A673 (cell line): ENCODE measurements at places on chromosomes 13 and 19.

DNA sequence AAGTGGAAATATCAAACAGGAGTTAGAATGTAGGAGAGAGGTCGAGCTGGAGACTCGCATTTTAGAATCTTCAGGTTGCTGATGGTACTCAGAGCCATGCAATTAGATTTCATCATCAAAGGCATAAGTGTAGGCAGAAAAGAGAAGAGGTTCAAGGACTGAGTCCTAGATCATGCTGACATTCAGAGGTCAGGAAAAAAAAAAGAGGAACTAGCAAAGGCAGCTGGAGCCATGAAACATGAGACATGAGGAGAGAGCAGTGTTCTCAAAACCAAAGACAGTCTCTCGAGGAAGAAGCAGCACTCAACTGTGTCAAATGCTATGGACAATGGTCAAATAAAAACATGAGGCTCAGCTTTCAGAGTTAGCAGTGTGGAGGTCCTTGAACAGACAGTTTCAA, 12.4 kb upstream of the TPP2 start:
- DNase-seq: no peak

DNA sequence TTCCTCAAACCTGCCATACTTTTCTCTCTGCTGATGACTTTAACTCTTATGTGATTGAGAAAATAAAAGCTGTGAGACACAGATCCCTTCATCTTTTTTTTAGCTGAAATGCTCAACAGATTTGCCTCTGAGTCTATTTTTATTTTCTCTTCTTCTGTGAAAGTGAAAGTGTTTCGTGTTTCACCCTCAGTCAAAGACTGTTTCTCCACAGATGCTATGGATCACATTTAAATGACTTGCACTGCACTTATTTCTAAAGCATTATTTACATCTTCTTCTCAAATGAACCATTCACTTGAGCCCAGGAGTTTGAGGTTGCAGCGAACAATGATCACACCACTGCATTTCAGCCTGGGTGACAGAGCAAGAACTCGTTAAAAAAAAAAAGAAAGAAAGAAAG, 890.1 kb upstream of the PCDH20 start:
- no peak for DNase-seq

DNA sequence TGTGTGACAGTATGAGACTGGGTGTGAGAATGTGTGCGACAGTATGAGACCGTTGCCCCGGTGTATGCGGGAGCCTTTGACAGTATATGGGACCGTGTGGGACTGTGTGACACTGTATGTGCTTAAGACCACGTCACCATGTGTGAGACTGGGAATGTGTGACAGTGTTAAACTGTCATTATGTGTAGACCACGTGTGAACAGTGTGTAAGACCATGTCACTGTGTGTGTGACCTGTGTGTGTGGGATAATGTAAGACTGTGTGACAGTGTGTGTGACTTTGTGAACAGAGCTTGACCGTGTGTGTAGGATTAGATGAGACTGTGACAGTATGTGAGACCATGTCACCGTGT, 549 bp downstream of the ZNF583 start:
- DNase-seq: no peak

DNA sequence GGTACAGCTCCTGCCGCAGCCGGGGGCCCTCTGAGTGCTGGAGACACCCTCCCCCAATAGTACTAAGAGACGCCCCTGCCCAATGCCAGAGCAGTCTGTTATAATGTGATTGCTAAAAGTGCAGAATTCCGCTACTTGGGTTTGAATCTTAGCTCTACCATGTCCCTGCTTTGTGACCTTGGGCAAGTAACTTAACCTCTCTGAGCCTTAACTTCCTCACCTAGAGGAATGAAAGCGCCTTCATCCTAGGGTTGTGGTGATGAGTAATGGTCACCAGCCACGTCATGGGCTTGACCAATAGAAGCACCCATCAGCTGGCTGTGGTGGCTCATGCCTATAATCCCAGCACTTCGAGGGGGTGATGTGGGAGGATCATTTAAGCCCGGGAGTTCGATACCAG, 6.5 kb downstream of the PLEKHG2 start:
- DNase-seq: no peak

- DNase-seq: no peak
Observed at GRCh38 chr19:44968670-44969069, 13.5 kb downstream of the CLPTM1 start.

DNA sequence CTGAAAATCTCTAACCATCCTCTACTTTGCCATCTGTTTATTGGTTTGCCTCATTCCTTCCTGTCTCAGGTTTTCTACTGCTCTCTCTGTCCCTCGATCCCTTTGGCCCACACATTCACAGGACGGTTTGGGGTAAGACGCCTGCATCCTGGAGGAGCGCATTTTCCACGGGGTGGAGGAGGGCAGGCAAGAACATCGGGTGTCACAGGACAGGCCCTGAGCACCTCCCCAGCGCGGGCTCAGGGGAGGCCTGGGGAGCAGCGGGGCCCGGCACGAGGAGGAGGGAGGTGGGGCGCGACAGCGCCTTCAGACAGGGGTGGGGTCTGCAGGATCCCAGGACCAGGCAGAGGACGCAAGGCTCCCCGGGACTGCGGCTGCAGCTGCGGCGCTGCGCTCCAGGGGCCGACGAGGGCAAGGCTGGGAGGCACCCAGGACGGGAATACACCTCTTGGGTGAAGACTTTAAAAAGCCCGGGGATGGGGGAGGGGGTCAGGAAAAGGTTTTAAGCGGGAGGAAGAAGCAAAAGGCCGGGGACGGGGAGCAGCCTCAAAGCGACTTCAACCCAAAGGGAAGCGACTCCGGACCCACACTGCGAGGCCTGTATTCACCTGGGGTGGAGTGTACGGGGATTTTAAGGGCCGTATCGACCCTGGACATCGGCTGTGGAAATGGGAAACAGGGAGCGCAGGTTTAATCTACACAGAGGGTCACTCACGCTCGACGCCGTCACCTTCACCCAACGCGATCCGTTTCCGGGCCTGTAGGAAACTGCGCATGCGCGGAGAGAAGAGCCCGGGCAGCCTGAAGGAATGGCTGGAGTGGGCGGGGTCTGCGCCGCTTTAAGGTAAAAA, at the start of gene ZNF415:
Gene ZNF415 (minus strand): TSS at position 770 of the 851 bp plus-strand sequence. CDS start 10,234 bp downstream, outside the sequence.
- peak; percentile 76 for DNase-seq

DNA sequence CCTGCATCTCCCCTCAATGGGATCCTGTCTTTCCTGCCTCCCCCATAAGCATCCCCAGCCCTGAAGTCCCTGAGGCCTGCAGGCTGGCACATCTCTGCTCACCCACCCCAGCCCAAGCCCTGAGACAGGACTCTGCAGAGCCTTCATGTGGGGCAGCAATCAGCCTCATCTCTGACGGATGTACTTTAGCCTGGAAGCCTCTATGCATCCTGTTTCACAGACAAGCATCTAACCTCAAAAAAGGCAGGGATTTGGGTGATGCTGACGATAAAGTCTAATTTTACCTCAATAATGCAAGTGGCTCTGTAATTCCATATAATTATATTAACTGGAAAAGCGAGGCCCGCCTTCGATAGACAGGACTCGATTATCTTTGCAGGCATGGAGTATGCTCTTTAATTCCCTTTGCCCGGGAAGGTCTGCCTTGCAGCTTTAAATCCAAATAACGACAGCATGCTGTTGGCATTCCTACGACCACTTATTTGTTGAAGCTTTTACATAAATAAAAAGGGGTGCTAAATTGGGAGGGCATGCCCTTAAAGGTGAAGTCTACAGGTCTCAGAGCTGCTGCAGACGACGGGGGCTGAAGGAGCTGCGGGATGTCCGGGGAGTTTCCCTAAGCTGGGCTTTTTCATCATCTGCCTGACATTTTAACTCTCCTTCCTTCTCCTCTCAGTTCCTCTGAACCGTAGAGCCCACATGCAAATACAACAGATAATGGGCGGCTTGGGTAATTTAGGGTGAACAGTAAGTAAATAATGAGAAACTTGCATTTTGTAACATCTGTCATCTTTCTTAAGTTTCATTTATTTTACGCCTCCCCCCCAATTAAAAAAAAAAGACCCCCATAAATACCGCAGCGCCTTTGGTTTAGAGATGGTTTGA, 211.5 kb downstream of the URI1 start:
- DNase-seq: no peak

DNA sequence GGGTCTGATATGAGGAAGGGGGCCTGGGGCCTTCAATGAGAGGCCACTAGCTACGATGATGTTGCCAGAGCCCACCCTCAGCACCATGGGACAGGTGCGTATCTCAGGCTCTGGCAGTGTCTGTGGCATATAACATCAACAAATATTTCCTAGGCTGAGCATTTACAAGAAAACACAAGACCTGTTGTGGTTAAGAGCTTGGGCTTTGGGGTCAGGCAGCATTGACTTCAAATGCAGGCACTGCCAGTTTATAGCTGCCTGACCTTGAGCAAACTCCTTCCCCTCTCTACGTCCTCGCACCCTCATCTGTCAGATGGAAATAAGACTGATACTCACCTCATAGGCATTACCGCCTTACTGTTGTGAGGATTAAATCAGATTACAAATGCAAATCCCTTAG, 156.0 kb downstream of the KATNAL1 start:
- no peak for DNase-seq

DNA sequence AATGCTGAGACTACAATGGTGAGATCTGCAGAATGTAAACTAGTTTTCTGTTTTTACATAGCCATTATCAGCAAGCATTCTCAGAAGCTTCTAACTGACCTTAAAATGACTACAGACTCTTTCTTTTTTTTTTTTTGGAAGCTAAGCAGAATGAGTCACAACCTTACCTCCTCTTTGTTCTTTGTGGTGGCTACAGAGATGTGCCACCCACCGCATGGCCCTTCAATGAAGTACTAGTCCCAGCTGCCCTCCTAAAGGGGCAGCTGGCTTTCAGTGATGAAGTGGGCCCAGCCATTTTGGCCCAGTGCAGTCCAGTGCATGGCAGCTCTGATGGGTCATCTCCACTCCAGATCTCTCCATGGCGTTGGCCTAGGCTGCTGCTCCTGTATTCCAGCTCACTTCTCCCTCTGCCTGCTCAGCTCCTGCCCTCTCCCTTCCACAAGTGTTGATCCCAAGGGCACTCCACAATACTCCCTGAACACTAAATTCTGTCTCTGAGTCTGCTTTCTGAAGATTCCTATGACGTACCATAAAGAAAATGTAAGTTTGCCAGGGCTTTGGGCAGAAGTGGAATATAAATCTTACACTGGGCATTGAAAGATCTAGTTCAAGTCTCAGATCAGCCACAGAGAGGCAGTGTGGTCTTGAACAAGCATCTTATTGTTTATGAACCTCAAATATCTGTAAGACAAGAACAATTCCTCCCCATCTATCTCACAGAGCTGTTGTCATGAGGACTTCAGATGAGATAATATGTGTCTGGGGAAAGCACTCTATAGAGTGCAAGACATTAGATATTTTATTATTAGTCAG, 85.6 kb downstream of the RXFP2 start:
- DNase-seq: peak; percentile 7
